ENCODE measurements at places on chromosomes 1 and 21. TPM values are rescaled to one million over a fixed set of nuclear protein-coding genes. Genes with fewer than 3 reads are reported as not detected.

DNA sequence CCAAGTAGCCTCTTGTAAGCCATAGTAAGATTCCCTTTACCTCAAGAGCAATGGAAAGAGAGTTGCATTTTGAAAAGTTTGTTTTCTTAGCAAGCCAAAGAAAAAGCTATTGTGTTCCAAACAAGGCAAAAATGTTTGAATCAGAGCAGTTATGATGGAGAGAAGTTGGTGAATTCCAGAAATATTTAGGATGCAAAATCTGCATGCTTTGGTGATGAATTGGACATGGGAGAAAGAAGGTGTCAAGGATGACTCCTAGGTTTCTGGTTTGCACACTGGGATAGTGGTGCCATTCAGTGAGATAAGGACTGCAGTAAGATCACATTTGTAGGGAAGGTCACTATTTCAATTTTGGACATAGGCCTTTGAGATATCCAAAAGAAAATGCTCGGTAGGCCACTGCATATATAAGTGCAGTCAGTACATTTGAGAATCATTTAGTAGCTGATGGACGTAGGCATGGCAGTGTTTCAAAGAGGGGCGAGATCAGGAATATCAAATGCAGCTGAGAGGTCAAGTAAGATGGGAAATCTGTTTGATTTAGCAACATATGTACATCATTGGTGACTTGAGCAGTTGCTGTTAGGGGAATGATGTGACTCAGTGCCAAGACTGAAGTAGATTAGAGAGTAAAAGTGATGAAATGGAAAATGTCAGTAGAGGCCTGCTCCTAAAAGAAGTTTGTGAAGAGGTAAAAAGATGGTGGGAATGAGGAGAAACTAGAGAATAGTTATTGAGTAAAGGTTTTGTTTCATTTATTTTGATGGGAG, 33.9 kb upstream of the GPR25 start:
- H3K27me3 ChIP-seq = no peaks in the 10 kb centered on the region
- H3K4me3 ChIP-seq = no peak overlapping the region
- no peak overlapping the region for H3K27ac ChIP-seq
- no peaks in the 10 kb centered on the region for H3K4me1 ChIP-seq
- no peak for DNase-seq

- no peak for DNase-seq
- no peak overlapping the region for H3K27ac ChIP-seq
- H3K4me3 ChIP-seq = no peak overlapping the region
Observed at GRCh38 chr1:41333146-41333784, 28.0 kb upstream of the FOXO6 start.

DNA sequence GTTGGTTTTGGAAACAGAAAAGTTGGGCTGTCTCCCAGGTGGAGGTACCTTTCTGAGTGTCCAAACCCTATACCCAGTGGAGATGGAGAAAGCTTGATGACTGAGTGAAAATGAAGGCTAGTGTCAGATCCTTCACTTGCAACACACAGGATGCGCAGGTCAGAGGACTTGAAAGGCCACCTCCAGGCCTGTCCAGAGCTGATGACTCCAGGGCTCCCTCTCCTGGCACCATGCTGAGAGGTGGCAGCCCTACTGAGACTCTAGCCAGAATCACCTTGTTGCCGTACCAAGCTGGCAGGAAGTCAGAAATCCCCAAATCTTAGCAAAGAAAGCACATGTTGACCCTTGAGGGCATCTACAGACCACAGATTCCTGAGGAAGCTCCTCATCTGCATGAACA, 16.4 kb downstream of the KNCN start:
- no peak overlapping the region for H3K27ac ChIP-seq
- H3K27me3 ChIP-seq = no peaks in the 10 kb centered on the region
- H3K4me1 ChIP-seq = no peaks in the 10 kb centered on the region
- DNase-seq = no peak
- no peaks in the 10 kb centered on the region for H3K36me3 ChIP-seq

DNA sequence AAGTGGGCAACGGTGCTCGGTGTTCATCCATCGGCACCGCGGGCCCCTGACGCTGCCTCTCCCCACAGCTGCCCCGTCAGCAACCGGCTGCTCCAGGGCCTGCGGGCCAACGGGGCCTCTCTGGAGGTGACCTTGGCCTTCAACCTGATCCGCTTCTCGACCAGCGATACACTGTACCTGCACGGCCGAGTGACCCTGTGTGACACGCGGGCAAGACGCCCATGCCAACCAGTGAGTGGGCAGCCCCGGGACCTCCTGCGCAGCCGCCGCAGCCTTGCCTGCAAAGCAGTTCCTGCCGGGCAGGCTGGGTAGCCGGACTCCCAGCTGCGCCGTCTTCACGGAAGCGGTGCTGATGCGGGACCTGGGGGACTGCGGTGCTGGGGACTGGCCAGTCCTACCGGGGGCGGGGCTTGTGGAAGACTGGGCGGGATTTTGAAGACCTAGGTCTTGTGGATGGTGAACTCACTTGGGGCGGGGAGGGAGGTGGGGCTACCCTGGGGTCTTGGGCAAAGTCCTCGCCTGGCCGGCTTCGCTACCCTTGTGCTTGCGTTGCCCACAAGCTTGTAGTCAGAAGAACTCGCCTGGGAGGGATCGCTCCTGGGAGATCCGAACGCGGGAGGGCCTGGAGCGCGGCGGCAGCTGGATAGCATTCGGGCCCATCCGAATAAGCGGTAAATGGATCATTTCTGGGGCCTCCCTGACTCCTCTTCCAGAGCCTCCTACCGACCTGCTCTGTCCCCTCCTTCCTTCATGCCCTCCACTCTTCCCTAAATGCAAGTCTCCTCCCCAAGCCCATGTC, 8.8 kb upstream of the CEP85 start:
- no peaks in the 10 kb centered on the region for H3K4me1 ChIP-seq
- H3K27me3 ChIP-seq = no peaks in the 10 kb centered on the region
- H3K27ac ChIP-seq = no peak overlapping the region

Gene PTGFR
- total RNA-seq = 64.0 TPM

Measured in uterus (tissue), 4 donors.